ENCODE measurements at places on chromosomes 3 and 15. TPM values are rescaled to one million over a fixed set of nuclear protein-coding genes. Genes with fewer than 3 reads are reported as not detected.

The QRICH1 gene
- total RNA-seq = 130 TPM

- DNase-seq = no peak
These were observed 45.9 kb downstream of the CMSS1 start for GRCh38 chr3:99863588-99863987.

GRCh38 chr3:175149675-175150074, 290.5 kb downstream of the NAALADL2 start:
- no peak for DNase-seq

The CERS3 gene
- not detected for total RNA-seq

The CFAP20DC gene
- total RNA-seq = 1.6 TPM

- DNase-seq = no peak
These were observed 282.2 kb upstream of the LRRN1 start for GRCh38 chr3:3516996-3517395.

GRCh38 chr3:131031660-131032059, 5.0 kb downstream of the NEK11 start:
- DNase-seq = no peak

Data from activated CD8-positive, alpha-beta T cell treated with anti-CD3 and anti-CD28 coated beads, Interleukin-2, amount 10 ng/mL, durations not matched to agents 7 days and 5 days (primary cell).